ENCODE measurements at places on chromosomes 7 and 10.
A peak's percentile ranks its signal among the peaks of the same experiment; 100 is the strongest.

- DNase-seq, result no peak
Observed at GRCh38 chr7:27082171-27082570, 13.6 kb downstream of the HOXA1 start.

DNA sequence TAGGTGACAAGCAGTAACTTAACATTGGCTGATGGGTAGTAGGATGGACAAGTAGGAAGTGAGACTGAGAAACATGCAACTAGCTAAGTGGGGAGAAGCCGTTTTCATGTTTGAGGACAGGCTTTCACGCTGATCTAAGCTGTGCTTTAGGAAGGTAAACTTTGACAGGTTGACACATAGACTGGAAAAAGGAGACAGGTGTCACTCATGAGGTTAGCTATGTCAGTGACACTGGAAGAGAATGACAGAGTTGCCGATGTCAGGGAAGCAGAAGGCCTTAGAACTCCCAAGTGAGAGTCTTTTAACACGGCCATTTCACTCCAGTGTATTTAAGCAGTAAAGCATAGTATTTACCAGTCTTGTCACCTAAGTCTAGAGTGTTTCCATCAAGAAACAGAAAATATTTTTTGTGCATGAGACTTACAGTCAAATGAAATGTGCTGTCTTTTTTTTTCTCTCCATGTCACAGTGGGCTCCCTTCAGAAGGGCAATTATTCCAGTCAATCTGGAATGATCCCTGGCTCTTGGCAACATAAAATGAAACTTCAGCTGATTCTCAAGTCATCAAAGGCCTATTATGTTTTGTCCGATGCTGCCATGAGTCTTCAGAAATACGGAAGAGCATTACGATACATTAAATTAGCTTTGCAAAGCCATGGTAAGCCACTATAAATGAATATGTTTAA, 20.6 kb downstream of the EDRF1 start:
- DNase-seq, result no peak

DNA sequence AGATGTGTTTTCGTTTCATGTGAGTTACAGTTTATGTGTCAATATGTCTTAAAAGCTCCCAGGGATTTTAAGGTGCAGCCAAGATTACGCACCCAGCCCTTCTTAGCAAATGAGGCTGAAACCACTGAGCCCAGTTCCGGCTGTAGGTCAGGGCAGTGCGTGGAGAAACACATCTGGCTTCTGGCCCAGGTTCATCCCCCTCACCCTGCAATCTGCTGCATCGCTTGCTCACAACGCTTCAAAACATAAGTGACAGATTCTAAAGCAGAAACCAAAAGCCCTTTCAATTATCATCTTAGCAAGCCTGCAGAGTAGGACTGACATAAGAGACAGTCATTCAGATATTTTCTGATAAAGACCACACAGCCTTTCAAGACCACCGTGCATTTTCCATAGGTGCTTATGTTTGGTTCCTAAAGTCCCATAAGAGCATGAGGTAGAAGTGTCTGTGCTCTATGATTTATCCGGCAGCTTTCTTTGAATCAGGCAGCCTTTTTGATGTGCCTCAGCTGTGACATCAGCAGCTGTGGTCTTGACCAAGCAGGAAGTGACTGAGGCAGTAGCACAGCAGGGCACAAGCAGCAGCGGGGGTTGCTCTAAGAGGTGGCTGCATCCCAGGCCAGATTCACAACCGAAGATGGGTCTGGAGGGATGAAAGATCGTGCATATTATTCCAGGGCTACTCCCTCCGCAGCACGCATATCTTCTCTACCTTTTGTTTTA, 72.1 kb upstream of the LYZL2 start:
- peak; percentile 18 for DNase-seq

GRCh38 chr7:2192831-2193534, 39.8 kb downstream of the MAD1L1 start:
- peak; percentile 91 for DNase-seq

DNA sequence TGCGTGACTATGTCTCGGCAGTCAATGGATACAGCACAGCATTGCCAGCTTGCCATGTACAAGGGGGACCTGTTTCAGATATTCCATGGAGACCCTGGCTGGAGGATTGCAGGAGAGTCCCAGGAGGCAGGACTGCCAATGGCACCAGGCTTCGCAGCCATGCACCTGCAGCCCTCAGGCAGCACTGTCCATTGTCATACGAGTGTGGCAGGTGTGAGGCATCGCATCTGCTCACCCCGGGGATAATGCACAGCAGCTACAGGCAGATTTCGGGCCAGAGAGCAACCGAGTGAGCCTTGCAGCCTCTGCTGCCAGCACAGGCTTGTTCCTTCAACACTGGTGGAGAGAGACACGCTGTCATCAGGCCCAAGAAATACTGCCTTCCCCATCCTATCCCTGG, 415.1 kb downstream of the PAXIP1 start:
- DNase-seq, result no peak

DNA sequence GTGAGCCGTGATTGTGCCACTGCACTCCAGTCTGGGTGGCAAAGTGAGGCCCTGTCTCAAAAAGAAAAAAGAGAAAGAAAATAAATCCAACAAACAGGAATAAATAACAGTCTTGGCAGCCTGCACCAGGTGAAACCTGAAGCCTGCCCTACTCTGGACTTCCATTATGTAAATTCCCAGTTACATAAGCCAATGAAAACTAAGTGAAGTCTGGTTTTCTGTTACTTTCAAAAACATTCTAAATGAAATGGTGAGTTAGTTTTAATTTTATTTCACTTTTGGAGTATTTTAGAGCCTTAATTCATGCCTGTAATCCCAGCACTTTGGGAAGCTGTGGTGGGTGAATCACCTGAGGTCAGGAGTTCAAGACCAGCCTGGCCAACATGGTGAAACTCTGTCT, 22.5 kb upstream of the HIBADH start:
- no peak for DNase-seq

GRCh38 chr7:17030559-17030958, 148.8 kb upstream of the AGR3 start:
- DNase-seq, result no peak

DNA sequence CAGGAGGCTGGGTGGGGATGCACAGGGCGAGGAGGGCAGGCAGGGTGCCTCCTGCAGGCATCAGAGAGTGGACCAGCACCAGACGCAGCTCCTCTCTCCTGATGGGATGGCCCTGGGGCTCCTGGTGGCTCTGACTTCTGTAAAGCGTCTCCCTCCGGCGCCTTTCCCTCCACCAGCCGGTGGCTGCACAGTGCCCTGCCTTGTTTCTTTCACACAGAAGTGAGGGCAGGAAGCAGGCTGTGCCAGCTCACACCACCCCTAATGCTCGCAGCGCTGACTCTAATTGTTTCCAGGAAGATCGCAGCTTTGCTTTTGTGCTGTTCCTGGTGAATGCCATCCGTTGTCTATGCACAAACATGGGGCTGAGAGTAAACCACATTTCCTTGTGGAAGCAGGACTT, 152.3 kb upstream of the LANCL2 start:
- no peak for DNase-seq

DNA sequence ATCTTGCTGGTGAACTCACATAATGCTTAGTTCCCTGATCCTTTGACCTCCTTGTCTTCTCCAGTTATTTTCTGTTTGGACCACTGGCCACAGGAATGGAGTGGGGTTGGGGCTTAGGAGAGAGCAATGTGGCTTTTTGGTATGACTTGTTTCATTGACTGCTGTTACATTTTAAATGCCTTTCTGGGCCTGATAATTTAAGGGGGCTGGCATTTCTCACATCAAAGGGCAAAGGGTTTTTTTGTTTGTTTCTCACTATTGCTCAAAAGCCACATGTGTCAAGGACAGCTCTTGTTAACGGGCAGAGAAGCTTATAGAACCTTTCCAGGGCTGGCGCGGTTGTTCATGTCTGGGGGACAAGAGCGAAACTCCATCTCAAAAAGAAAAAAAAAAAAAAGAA, 161.2 kb upstream of the TNRC18 start:
- no peak for DNase-seq

DNA sequence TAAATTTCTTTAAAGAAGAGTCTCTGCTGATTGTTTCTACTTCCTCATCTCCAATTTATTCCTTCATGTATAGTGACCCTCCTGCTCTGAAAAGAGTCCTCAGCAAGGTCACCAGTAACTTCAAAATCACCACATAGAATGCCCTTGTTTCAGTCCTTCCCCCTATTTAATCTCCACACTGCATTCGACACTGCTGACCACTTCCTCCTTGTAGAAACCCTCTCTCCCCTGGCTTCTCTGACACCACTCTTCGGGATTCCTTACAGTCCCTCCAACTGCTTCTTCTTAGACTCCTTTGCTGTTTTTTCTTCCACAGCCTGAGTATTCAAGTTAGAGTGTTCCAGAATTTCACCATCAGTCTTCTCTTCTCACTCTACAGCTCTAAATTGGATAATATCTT, 89.5 kb downstream of the VPS41 start:
- DNase-seq, result no peak

- no peak for DNase-seq
Observed at GRCh38 chr7:87147500-87147899, 4.8 kb upstream of the DMTF1 start.

- no peak for DNase-seq
Observed at GRCh38 chr10:114908896-114909295, 29.1 kb upstream of the TRUB1 start.

- DNase-seq, result no peak
Observed at GRCh38 chr7:126436213-126436868, 816.4 kb downstream of the GRM8 start.

- no peak for DNase-seq
Observed at GRCh38 chr7:20998309-20998708, 211.6 kb upstream of the SP8 start.

GRCh38 chr10:6461961-6462360, 118.1 kb downstream of the PRKCQ start:
- DNase-seq, result no peak

- DNase-seq, result no peak
Observed at GRCh38 chr10:23344241-23344841, at the start of gene C10orf67. Gene C10orf67, minus strand, starts transcription at chr10:23344797. Its CDS starts 23 bp downstream, at chr10:23344774.

DNA sequence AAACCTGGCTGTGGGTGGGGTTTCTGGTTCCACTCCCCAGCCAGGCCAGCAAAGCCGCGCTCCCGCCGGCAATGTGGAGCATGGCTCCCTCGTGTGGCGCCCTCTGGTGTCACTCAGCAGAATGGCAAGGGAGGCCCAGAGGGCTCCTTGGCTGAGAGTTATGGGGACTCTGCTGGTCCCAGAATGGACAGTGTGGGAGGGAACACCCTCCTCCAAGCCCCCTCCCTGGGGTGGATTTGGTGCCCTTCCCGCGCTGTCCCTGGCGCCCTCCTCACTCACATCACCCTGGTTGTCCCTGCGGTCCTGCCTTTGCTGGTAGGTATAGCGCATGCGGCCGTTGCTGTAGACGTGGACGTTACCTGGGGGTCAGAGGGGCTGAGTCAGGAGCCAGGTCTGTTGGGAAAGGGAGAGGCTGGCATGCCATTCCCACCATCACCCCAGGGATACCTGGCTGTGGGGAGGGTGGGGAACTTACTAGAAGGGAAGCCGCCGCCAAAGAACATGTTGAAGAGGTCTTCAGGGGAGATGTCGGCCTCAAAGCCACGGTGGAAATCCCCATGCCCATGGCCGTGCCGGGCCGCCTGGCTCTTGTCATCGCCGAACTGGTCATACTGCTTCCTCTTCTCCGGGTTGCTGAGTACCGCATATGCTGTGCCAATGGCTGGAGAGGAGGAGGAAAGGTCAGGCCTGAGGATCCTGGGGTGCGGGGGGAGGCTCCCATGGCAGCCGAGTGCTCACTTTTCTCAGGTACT, 14.0 kb downstream of the DNAJB12 start:
- no peak for DNase-seq

- DNase-seq, result no peak
Observed at GRCh38 chr10:43857206-43857930, 208.7 kb upstream of the ZNF32 start.

All from DMS79 treated with DMSO at 0.1 percent for 48 hours (cell line).